ENCODE measurements at places on chromosomes 3 and 15. TPM values are rescaled to one million over a fixed set of nuclear protein-coding genes. Genes with fewer than 3 reads are reported as not detected.

GRCh38 chr15:49082960-49083359 is 36.7 kb upstream of the SECISBP2L start:
- DNase-seq: no peak

DZIP1L gene
- total RNA-seq: 12.7 TPM

DNA sequence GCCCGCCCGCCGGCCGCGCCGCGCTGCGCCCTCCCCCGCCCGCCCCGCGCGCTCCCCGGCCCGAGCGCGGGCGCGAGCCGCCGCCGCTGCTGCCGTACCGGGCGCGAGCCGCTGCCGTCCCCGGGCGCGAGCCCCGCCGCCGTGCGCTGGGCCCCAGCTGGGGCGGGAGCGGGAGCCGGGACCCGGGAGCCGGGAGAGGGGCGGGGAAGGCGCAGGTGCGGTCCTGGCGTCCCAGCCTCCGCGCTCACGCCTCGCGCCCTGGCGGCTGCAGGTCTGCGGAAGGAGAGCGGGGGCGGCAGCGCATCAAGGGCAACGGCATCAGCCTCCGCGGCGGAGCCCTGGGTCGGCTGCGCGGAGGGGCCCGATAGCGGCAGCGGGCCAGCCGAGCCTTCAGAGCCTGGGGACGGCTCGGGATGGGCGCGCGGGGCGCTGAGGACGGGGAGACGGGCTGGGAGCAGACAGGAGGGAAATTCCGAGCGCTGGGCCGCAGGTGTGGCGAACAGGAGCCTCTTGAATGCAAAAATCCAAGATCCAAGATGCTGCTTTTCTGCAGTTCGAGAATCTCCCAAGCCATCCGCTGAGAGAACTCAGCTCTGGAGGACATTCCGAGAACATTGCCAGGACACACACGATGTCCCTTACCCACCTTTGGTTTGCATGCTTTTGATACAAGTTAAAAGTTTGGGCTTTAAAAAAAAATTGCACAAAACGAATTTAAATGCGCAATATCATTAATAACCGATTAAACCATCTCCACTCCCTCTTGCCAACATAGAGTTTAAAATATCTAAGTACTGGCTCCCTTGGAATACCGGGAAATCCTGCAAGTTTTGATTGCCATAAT is 251.1 kb downstream of the TJP1 start:
- peak; percentile 59 for DNase-seq

GRCh38 chr15:85750319-85751290 is 44.1 kb downstream of the KLHL25 start:
- DNase-seq: peak; percentile 81

RBPMS2 gene
- total RNA-seq: 2.6 TPM

DNA sequence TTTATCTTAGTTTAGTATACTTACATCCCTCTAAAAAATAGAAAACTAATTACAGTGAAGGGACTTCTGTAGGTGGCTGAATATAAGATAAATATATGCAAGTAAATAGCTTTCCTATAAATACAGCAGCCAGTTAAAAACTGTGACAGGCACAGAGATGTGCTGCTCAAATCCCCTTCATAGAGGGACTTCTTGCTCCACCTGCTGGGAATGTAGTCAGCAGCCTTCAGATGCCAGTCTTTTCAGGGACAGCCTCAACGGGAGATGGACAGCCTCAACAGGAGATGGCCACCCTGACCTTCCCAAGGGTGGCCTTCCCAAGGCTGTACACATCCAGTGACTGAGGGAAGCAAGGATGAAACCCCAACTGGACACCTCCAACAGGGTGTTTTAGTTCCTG is 15.7 kb upstream of the PRR23E start:
- no peak for DNase-seq

DNA sequence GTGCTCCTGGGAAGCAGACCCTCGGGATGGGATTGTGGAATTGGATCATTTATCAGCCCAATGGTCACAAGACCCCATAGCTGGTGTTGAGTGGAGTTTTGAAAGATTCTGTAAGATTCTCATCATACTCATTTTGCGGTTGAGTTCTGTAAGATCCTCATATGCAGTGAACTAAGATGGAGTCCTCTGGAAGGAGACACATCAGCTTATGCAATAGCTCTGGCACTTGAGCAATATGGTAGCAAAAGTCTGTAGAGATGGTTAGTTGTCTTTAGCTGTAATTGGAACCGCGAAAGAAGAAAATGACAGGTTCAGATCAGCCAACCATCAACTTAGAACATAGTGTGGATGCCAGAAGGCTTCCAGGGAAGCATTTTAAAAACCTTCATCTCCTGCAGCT is 184.5 kb upstream of the TSC22D2 start:
- no peak for DNase-seq

GRCh38 chr15:80777137-80777536 is 2.0 kb upstream of the CEMIP start:
- DNase-seq: no peak

- DNase-seq: no peak
Observed at GRCh38 chr15:89495638-89496145, 691 bp downstream of the RHCG start.

DNA sequence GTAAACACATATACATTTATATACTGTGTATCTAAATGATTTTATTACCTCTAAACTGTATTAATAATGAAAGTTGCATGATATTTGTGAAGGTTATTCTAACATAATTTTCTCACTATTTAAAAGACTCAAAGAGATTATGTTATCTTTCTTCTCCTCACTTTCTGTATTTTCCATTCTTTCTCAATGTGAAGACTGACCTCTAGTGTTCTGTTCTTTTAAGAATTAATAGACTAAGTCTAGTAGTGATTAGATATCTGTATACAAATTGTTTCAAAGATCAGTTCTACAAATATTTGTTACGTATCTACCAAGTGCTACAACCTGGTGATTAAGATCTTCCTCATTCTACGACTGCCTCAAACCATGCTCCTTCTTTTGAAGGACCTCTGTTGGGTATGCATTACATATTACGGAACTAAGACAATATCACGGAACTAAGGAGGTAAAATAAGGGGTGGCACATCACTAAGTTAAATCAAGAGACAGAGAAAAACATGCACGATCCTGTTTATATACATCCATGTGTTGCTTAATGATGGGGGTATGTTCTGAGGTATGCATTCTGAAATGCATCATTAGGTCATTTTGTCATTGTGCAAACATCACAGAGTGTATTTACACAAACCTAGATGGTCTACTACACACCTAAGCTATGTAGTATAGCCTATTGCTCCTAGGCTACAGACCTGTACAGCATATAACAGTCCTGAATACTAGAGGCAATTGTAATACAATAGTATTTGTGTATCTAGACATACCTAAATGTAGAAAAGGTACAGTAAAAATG is 161.5 kb upstream of the KBTBD8 start:
- no peak for DNase-seq

- no peak for DNase-seq
Observed at GRCh38 chr3:16439163-16439847, 74.2 kb downstream of the RFTN1 start.

DNA sequence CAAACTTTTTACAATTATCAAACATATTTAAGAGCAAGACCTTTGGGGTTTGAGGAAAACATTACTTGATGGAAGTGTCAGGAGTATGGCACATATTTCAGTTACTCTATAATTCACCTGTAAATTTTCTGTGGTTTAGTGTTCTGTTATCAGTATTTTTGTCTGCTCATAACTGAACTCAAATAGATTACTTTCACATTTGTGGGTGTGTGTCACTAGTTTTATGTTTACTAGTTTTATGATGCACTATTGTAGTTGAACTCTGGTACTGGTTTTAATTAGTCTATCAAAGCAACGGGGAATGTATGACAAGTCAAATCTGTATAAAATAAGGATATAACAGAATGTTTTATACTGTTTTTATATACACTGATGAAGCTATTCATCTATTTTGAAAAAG is 27.2 kb downstream of the OXSM start:
- no peak for DNase-seq

GRCh38 chr3:117017135-117017894 is 307.7 kb downstream of the TUSC7 start:
- no peak for DNase-seq

DNA sequence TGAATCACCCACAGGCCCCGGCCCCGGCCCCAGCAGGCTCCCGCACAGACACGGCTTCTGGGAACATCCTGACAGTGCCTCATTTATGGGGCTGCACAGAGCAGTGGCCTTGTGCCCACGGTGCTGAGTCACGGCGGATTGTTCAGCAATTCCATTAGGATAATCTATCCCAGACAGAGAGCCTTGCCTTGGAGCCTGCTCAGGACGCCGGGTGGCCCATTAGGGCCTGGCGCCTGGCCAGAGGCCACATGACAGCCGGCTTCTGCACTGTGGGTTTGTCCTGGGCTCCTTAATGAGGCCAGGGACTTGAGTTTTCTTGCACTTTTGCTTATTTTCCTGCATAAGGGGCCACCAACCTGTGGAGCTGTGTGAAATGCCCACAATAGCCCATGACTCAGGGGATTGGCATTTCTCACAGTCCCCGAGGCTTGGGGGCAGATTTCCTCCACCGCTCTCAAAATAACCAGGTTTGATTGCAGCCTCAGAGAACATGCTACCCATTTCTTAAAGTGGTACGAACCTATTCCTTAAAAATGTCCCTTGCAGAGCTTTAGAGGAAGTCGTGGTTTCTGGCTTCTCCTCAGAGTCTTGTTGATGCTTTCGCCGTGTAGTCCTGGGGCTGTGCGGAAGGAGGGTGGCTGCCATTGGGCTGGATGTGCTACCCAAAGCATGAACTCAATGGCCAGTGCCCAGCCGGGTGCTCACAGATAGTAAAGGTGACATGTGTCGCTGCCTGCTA is 19.0 kb downstream of the SYNM start:
- peak; percentile 85 for DNase-seq

DNA sequence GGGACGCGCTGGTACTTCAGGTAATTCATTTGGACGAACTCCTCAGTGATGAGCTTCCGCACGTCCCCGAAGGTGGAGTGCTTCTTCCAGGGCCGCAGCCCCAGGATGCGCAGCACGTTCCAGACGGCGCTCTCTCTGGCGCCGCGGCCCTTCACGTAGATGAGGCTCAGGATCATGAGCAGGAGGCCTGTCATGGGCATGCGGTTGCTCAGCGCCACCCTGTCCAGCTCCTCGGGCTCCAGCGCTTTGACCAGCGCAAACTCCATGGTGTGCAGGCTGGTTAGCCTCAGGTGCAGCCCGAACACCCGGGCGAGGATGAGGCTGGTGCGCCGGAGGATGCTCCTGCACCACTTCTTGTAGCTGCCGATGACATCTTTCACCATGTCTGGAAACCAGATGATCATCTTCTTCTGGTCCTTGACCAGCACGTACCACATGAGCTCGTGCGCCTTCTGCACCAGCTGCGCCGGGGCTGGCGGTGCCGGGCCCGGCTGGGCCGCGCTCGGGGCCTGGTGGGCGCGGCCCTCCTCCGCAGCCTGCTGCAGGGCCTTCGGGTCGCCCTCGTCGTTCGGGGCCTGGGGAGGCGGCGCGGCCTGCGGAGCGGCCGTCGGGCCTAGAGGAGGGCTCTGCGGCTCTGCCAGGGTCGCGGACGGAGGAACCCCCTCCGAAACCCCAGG is 501 bp downstream of the NDN start:
- DNase-seq: peak; percentile 5

GRCh38 chr3:71724584-71725270 is 475 bp downstream of the EIF4E3 start:
- DNase-seq: peak; percentile 54

FBXW12 gene
- total RNA-seq: not detected

DNA sequence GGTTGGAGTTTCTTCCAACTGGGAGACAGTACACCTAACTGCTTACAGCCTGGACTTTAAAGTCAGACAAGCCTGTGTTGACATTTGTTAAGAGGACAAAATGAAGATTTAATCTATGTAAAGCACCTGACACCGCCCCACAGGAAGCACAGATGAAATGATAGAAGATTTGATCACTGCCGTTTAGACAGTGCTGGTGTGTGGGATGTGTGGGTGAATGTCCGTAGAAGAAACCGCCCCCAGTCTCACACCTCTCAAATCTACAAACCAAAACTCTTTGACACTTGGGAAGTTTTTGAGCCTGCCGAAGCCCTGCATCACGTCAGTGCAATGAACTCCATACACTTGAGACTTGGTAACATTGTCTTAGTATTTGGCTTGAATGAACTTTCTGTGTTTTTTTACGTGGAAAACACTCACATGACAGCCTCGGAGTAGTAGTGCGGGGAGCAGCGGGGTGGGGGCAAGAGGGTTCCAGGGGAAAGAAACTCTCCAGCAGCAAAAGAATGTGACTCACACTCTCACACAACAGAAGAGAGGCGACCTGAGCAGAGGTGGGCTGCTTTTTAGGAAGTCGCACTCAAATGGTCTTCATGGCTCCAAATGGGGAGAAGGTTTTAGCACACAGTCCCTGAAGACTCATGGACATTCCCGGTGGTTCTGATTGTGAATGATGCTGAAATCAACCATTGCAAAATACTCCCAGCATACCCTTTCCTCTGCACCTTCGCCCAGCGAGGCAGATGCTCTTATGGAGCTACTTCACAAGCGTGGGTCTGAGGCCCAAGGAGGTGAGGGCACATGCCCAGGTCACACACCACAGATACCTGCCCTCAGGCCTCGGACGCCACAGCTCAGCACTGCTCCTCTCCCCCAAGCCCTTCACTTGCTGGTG is 79.2 kb downstream of the SRGAP3 start:
- peak; percentile 63 for DNase-seq

DNA sequence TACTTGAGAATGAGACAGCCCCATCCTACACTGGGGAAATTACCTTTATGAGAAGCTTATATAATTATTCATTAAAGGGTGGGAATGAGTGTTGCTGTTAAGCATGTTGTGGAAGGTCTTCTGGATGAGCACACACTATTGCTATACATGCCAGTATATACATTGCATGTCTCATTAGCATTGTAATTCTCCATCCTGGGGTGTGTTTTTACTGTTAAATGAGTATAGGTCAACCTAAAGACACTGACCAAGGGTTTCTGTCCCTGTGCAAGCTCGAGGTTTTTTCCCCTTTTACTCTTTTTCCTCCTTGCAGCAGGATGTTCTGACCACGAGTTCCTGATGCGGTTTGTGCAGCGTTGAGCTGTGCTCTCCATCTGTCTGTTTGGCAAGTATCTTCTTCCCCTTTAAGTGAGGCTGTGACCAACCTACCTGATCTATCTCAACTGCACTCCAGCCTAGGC is 7.2 kb upstream of the IVD start:
- no peak for DNase-seq

HYAL3 gene
- total RNA-seq: 6.7 TPM

DNA sequence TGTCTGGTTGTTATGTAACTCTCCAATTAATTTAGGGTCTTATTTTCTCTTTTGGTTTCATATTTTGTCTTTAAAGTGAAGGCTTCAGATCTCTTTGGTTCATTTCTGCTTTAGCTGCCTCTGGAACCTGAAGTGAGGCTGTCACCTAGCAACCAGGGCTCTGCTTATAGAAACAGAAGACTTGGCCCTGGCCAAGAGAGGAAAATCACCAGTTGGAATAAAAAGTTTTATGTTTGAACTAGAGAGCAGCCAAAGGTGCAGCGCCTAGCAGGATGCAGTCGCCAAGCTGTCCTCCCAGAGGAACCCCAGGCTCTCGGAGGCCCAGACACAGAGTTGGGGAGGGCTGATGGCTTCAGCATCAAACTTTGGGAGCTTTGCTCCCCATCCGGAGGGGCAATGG is 41.1 kb downstream of the LYZL4 start:
- DNase-seq: peak; percentile 66

Data from thyroid gland (tissue), 4 donors.